Panc1 (cell line): ENCODE measurements at places on chromosomes 1 and 21.

- no peak for DNase-seq
Observed at GRCh38 chr1:214550857-214551435, 456 bp downstream of the PTPN14 start.

- DNase-seq: no peak
Observed at GRCh38 chr21:46504666-46505065, 46.0 kb downstream of the DIP2A start.

GRCh38 chr1:176384841-176385240 lies 78.1 kb upstream of the PAPPA2 start:
- no peak for DNase-seq

DNA sequence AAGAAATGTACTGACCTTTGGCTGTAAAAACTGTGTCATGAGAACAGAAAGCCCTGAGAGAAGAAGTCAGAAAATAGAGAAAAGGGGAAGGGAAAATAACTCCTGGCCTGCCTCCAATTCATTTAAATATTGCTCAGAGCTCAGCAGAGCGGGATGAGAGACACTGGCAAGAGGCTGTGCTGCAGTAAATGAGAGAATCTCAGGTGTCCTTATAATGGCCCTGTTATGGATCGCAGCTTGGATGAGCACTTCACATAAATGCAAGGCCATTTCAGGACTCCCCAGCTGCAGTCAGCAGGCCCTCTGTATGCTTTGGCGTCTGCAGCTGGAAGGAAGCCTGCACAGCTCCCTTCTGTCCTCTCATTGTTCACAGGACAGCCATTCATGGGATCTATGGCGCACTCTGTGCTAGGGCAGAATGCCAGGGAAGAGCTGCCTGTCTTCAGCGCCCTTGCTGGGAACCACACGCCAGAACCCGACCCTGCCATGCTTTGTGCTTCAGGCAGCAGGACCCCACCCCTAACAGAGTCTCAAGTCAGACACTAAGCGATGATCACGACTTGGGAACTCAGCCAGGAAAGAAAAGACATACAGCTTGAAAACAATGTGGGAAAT lies 20.7 kb upstream of the ABCB10 start:
- DNase-seq: no peak

DNA sequence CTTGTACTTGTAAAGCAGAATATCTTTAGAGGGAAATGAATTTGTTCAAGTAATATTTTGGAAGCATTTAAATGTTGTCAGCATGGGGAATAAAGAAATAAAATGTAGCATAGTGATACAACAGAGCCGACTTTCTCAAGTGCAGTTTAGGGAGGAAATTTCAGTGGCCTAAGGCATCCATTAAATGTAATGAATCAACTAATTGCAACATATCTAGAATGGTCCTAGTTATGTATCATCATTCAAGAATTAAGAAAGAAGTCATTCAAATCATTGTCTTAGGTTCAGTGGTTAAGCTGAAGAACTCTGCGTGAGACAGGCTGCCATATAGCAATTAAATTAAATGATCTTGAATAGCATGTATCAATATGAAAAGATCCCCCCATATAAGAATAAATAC lies 360.7 kb downstream of the TBX15 start:
- DNase-seq: no peak

DNA sequence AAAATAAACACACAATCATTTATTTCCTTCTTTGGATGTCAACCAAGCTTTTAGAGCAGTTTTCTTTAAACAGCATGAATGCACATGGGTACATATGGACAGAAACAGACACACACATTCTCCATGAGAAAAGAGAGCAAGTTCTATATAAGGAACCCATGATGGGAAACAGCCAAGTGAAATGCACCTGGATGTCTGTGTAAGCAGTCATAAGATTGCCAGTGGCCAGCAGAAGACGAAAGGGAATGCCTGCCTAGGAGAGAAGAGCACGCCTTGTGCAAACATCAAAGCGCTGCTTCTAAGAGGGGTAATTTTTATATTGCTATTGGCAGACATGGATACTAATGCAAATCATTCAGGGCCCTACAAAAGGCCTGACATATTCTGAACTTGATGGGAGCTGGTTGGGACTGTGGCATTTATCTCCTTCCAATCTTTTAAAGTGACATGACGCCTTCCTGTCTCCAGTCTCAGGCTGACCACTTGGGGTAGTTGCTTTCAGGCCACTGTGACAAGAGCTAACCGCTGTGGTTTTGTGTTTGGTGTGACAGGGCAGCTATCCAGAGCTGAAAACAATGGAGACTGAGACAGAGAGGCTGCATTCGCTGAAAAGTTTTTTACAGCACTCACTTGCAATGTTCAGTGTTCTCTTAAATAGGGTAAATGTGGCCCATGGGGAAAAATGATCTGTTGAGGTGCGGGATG lies 75.0 kb upstream of the DPT start:
- no peak for DNase-seq

DNA sequence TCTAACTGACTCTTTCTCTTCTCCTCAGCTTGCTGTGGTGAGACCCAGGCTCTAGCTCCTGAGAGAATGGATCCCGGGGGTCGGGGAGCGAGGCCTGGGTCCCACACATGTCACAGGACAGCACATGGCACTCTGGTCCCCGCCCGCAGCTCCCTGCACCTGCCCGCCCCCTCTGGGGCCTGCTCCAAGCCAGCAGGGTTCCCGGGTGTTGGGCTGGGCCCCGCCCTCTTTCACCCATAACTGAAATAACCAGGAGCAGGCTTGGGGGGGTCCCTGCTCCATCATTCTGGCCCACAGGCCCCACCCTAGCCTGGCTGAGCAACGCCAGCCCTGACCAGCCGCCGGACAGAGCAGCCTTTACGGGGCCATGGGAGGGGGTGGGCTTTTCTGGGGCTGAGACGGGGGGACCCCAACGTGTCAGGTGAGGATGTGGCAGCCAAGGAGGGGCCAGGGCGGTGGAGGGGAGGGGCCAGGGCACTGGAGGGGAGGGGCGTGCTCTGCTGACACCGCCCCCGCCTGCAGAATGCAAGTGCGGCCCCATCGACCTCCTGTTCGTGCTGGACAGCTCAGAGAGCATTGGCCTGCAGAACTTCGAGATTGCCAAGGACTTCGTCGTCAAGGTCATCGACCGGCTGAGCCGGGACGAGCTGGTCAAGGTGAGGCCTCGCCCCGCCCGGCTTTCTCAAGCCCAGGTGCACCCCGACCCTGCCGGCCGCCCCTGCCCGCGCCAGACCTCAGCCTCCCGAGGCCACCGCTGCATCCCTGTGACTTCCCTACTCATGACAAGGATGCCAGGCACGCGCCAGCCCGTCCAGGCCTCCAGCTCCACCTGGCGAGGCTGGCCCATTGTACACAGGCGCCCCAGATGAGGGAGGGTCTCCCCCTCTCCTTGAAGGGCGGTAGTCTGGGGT lies 19.4 kb downstream of the COL6A1 start:
- no peak for DNase-seq

- DNase-seq: no peak
Observed at GRCh38 chr1:181169281-181169865, 80.9 kb downstream of the IER5 start.

DNA sequence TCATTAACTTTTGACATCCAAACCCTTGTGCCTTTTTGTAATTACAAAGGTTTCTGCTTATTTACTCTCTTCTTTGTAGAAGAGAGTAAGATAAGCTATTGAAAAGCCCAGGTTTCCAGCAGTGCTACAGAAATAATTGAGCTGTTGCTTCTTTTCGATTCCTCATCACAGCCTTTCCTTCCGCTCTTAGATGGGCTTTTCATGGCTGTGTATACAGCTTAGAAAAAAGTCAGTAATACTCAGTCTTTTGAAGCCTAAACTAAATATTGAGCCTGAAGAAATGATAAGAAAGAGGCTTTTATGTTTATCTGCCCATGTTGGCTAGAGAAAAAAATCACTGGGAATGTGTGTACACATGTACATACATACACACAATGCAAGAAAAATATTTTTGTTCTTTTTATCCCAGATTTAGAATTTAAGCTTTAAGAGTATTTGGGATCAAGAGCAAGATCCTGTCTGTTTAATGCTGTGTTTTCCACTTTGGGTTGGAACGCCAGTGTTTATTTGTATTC lies 172.4 kb downstream of the VPS13D start:
- DNase-seq: no peak

GRCh38 chr1:231070758-231071444 lies 30.8 kb upstream of the FAM89A start:
- no peak for DNase-seq

- no peak for DNase-seq
Observed at GRCh38 chr1:226092965-226093364, 30.4 kb downstream of the H3-3A start.

DNA sequence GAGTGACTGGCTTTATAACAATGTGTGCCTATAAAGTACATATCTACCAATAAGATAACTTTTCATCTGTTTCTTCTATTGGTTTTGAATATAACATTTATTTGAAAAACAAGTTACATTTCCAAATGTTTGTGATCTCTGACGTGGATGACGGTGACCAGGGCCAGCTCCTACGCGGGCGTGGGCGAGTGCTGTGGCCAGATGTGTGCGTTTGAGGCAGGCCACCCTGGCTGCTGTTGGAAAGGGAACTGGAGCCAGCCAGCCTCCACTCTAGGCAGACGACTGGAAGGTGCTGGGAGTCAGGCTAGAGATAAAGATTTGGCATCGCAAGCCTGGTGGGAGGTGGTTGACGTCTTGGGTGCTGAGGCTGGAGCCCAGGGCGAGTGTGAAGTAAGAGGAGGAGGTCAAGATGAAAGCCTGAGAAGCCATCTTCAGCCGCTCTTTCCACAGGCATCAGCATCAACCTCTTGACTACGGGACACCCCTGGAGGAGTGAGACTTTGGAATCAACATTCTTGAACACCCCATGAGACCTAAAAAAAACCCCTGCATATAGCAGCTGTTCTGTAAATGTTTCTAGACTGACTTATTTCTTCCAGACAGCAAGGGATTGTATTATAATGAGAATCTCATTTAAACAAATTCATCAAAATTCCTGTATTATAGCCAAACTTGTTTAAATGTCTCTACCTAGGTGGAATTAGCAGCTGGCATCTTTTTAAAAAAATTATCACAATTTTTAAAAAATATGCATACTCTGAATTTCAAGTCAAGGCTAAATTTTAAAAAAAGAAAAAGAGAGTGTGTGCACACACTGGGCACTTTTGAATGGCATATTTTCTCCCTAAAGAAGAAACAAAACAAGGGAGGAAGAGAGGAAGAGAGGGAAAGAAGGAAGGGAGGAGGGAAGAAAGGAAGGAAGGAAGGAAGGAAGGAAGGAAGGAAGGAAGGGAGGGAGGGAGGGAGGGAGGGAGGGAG lies 112.5 kb upstream of the SLC44A3 start:
- DNase-seq: no peak

DNA sequence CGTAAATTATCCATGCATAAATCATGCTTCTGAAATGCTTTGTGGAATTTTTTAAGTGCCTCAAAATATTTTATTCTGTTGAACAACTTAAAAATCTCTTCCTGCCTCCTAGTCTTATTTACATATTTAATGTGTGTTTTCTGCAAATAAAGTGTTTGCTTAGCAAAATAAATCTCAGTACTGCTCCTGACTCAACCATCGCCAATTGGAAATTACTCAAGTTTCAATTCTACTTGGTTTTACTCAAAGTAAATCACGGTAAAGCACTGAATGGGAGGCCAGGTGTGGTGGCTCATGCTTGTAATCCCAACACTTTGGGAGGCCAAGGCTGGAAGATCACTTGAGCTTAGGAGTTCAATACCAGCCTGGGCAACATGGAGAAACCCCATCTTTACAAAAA lies 152.2 kb upstream of the NR5A2 start:
- DNase-seq: no peak

DNA sequence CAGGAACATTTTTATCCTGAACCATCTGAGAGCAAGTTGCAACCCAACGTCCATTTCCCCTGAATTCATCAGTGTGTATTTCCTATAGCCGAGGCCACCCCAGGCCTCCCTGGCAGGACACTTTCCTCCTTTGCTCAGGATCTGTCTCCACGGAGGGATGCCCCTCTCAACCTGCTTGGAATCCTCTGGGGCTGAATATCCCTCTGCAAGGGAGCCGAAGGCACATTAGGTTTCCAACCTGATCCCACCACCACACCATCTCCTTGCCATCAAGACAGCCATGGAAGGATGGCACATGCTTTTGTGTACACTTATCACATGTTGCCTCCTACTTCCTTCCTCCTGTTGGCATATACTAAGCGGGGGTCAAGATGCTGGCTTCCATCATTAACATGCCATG lies 74.8 kb upstream of the EDN2 start:
- DNase-seq: no peak

- no peak for DNase-seq
Observed at GRCh38 chr1:45306319-45306718, 20.4 kb upstream of the HPDL start.

DNA sequence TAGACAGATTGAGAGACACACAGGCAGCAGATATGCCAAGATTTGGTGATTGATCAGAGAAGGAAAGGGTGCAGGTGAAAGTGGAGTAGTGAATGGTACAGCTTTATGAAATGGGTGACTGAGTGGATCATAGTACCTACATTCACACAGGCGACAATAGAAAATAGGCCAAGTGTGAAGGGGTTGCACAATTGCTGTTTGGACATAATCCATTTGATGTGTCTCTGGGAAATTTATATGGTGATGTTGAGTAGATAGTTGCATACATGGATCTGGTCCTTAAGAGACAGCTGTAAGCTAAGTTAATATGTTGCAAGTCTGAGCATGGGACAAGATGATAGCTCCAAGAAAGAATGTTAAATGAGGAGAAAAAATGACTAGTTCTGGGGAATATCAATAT lies 118.6 kb upstream of the COP1 start:
- DNase-seq: no peak

DNA sequence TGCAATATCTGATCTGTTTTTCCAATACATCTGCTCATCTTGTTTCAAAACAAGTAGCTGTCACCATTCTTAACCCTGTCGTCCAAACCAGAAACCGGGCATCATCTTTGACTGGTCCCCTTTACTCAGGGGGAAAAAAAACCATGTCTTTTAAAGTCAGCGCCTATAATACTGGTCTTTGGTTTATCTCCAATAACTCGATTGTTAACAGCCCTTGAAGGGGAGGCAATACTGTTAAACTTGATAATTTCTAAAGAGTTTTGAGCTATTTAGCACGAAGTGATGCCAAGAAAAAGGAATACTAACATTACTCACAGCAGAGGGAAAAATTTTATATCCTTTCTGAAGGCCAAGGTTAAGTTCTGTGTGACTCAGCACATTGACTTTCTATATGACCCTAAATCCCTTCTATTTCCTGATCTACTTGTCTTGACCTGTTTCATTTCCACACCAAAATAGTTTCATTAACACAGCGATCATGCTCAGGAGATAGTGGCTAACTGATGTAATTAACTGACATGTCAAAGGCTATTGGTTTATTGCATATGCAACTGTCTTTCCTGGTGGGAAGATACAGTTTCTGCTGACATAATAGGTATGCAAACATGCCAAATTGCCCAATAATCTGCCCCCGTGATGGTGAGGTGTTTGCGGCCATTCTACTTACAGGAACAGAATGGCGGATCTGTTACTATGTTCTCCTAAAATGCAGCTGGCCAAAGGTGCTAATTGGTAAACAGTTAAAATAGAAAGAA lies 59.1 kb downstream of the NFIA start:
- peak; percentile 15 for DNase-seq
